CD4-positive, CD25-positive, alpha-beta regulatory T cell (primary cell): ENCODE measurements at places on chromosomes 2 and 18. TPM values are rescaled to one million over a fixed set of nuclear protein-coding genes. Genes with fewer than 3 reads are reported as not detected.

Gene SLC5A7
- polyA plus RNA-seq: not detected

Gene SH3RF3
- 1.6 TPM for polyA plus RNA-seq

Gene OSGEPL1
- 15.1 TPM for polyA plus RNA-seq

Gene ZEB2
- polyA plus RNA-seq: not detected

Gene OTX1
- not detected for polyA plus RNA-seq

Gene MC4R
- polyA plus RNA-seq: not detected

Gene HOXD12
- not detected for polyA plus RNA-seq

Gene CMPK2
- 3.0 TPM for polyA plus RNA-seq
